ENCODE measurements at places on chromosomes 1 and 21. TPM values are rescaled to one million over a fixed set of nuclear protein-coding genes. Genes with fewer than 3 reads are reported as not detected.

DNA sequence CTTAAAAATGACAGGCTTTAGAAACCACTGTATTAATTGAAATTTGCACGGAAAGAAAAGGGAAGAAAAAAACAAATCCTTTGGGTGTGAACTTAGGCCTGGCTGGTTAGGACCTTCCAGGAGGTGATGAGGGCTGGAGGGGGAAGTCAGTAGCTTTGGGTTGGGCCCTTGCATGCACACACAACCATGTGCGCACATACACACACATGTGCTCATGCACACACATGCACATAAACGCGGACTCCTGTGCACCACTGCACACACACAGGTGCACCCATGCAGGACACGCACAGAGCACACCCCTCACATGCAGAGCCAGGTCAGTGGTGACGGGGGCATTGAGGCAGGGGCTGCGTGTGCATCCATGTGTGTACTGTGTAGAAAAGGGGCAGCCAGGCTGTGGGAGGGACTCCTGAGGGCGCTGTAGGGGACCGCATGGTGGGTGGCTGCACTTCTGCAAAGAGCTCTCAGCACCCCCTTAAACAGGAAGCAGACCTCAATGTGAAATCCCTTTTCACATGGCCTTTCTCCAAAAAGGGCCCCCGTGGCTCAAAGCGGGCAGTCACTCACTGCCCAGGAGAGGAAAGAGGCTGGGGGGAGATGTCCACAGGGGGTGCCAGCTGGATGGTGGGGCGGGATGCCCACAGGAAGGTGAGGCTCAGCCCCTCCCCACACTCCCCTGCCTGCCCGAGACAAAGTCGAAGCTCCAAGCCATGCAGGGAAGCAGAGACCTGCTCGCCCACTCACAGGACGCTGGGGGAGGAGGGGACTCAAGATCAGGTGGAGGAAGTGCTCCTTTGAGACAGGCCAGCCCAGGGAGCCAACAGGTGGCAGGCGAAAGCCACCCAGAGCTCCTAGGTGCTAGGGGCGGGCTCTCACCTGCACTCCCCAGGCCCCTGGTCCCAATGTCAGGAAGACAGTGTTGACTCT, 95.2 kb downstream of the ITPKB start:
- DNase-seq, result peak; percentile 53

- DNase-seq, result no peak
Observed at GRCh38 chr1:46654012-46654411, 14.2 kb downstream of the ATPAF1 start.

DNA sequence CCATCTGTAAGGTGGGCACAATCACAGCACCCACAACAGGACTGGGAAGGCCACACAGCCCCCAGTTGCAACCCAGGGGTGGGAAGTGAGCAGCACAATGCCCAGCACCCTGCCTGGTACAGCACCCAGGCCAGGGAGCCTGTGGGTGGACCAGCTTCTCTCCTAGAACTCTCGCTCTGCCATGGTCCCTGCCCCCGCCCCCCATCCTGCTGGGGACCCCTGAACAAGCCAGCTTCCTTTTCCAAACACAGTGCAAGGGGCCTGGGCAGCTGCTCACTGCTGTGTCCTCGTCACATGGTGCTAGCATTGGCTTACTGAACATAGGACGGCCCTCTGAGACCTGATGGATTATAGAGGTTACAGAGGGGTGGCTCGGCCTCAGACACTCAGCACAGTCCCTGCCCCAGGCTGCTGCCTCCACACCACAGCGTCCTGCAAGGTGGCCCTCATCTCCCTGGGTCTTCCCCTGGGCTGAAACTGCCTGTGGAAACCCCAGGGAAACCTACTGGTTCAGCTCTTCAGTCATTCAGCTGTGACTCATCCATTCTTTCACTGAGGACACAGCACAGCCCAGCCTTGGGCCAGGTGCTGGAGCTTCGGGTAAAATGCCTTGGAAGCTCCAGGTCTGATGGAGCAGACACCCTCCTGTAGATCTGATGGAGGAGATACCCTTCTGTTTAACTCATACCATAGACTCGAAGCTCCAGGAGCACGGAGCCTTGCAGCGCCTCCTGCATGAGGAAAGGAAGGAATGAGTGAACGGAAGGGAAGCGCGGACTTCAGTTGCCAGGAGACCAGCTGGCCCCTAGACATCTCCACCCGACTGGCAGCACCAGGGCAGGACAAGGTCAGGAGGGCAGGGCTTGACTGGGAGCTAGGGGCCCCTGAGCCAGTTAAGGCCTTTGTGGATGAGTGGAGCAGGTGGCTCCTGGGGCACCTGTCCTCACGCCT, 8.1 kb upstream of the PRDM16 start:
- DNase-seq, result peak; percentile 43

DNA sequence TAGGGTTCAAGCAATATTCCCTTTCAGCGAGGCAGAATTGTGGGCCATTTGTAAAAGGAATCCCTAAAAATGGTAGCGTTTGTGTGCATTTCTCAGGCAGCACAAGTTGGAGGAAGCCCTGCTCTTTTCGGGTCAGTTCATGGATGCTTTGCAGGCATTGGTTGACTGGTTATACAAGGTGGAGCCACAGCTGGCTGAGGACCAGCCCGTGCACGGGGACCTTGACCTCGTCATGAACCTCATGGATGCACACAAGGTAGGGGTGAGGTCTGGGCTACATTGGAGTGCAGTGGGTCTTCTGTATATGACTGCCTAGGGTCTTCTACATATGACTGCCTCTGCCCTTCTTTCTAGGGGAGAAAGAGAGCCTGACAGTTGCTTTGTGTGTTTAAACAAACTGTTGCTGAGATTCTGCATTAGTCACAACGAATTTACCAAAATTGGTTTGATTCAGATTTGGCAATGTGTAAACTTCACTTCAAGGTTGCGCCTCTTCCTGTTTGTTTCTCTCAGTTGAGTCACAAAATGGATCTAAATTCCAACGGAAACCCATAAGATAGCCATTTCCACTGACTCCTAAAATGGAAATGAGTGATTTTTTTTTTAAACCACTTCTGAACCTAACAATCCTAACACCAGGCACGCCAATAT, 40.4 kb upstream of the BMP8A start:
- DNase-seq, result no peak

The CADM3 gene
- 207 TPM for total RNA-seq
